ENCODE measurements at places on chromosomes 11 and 22. TPM values are rescaled to one million over a fixed set of nuclear protein-coding genes. Genes with fewer than 3 reads are reported as not detected.
A peak's percentile ranks its signal among the peaks of the same experiment; 100 is the strongest.

GRCh38 chr11:102589047-102589459 lies 36.1 kb downstream of the MMP20 start:
- DNase-seq, result no peak

- no peak for DNase-seq
Measured at GRCh38 chr22:32261306-32261705, 6.2 kb upstream of the SLC5A4 start.

GRCh38 chr11:122742301-122743018 lies 86.9 kb downstream of the UBASH3B start:
- no peak for DNase-seq

- no peak for DNase-seq
Measured at GRCh38 chr22:22752556-22753477, 108.4 kb downstream of the GGTLC2 start.

- peak; percentile 74 for DNase-seq
Measured at GRCh38 chr22:41576877-41577276, 12.8 kb downstream of the PMM1 start.

DNA sequence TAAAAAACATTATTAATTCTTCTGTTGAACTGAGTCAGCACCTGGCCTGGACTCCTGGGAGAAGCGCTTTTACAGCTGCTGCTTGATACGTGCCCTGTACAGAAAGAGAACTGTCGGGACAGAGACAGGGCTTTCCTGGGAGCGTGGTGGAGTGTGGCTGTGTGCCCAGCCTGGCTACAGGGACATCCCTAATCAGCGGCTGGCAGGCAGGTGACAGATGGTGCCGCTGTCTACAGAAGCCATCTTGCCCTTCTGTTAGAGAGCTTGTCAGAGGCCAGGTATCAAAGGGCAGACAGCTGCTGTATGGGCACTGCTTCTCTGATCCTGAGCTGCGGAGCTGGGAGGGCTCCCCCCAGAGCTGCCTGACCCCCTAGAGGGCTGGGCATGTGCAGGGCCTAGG lies 361.8 kb downstream of the TENM4 start:
- DNase-seq, result no peak

GRCh38 chr11:75428281-75428724 lies 4.7 kb downstream of the KLHL35 start:
- peak; percentile 53 for DNase-seq

DNA sequence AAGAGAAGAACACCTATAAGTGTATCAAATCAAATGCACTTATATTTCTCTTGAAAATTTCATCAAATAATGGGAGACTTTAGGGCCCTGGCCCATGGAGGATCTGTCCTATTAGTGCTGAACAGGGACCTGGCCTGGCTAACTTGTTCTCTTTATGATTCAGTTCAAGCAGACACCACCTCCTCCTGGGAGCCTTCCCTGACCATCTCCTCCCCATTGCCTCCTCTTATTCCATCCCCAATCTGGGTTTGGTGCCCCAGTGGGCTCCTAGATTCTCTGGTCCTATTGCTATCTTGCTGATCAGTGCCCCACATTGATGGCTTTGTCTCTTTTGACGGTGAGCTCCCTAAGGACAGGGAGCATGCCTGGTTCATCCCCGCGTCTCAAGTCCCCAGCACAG lies 60.1 kb downstream of the MICAL2 start:
- no peak for DNase-seq

OR52I2 gene
- total RNA-seq, result not detected

SLC7A4 gene
- 1.9 TPM for total RNA-seq

UPK2 gene
- 1.8 TPM for total RNA-seq

CHRM1 gene
- total RNA-seq, result not detected

FEN1 gene
- 86.1 TPM for total RNA-seq

UBE2L3 gene
- 63.4 TPM for total RNA-seq

Data from Caco-2 (cell line).